ENCODE measurements at places on chromosomes 2 and 18.

DNA sequence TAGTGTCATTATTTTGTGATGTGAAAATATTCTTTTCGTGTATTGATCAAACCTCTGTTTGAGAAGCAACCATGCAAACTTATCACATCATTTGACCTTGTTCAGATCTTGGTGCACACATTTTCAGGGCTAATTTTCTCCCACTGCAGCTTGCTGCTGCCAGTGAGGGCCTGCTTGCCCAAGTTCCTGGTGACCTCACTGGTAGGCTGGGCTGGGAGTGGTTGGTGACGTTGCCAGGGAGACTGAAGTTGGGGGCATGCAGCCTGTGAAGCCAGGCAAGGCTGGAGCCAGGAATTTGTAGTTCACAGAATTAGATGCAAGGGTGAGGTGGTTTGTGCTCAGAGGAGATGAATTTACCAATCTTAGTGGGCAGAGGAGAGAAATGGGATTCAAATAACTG lies 38.5 kb downstream of the PARD3B start:
- DNase-seq = no peak

DNA sequence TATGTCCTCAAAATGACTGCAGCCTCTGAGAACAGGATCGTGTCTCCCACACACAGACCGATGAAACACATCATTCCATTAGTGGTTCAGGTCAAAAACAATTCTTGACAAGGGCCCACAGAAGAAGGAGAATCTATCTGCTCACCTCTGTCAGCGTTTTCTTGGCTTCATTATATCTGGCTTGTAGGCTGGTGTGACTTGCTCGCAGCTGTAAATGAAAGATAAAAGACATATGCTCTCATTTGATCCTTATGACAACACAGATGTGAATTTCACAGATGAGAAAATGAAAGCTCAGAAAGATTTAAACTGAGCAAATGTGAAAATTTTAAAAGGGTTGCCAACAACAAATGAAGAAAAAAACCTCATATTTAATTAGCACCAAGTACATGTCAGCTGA lies 61.6 kb downstream of the CCDC93 start:
- DNase-seq = no peak

- no peak for DNase-seq
Measured at GRCh38 chr2:79792090-79792489, 279.2 kb downstream of the CTNNA2 start.

- no peak for DNase-seq
Measured at GRCh38 chr2:118268268-118268667, 180.0 kb downstream of the INSIG2 start.

- no peak for DNase-seq
Measured at GRCh38 chr18:524466-524865, 24.0 kb upstream of the COLEC12 start.

DNA sequence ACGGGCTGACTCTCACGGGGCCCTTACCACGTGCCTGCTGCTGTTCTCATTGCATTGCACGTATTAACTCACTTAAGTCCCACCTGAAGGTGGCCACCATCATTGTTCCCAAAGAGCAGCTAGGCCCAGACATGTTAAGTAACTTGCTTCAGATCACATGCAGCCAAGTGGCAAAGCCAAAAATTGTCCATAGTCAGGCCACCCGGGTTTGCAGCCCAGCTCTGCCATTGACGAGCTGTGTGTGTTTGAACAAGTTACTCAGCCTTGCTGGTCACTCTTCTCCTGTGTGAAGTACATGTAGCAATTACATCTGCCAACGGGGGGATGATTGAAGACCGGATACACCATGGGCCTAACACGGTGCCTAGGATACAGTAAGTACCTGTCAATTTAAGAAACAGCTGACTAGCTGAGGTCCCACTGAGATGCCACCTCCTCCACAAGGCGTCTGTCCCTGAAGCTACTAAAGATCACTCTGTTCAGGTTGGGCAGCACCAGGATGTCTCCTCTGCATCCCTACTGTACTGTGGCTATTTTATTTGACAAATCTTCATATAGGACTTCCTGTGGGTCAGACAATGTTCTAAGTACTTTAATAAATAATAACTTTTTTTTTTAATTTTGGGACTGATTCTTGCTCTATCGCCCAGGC lies 154.2 kb upstream of the MYCN start:
- no peak for DNase-seq
